ENCODE measurements at places on chromosomes 1 and 21. TPM values are rescaled to one million over a fixed set of nuclear protein-coding genes. Genes with fewer than 3 reads are reported as not detected.
A peak's percentile ranks its signal among the peaks of the same experiment; 100 is the strongest.

Gene IER5
- 32.0 TPM for total RNA-seq

Gene CLCA4
- not detected for total RNA-seq

Gene TARBP1
- total RNA-seq, result 18.3 TPM

Gene OR2AK2
- total RNA-seq, result not detected

Gene ARHGEF16
- total RNA-seq, result 12.2 TPM

Gene VN1R5
- total RNA-seq, result not detected

Gene OTUD7B
- 35.3 TPM for total RNA-seq

Gene ANKRD35
- 1.6 TPM for total RNA-seq

Gene GJA4
- total RNA-seq, result 20.0 TPM

Gene DNAI4
- 10.2 TPM for total RNA-seq

Gene PODN
- total RNA-seq, result 56.5 TPM

Gene NAXE
- 69.2 TPM for total RNA-seq

GRCh38 chr1:186782791-186783190 lies 46.0 kb upstream of the PLA2G4A start:
- no peak for DNase-seq

- no peak for DNase-seq
Measured at GRCh38 chr1:182328591-182328990, 63.0 kb downstream of the GLUL start.

DNA sequence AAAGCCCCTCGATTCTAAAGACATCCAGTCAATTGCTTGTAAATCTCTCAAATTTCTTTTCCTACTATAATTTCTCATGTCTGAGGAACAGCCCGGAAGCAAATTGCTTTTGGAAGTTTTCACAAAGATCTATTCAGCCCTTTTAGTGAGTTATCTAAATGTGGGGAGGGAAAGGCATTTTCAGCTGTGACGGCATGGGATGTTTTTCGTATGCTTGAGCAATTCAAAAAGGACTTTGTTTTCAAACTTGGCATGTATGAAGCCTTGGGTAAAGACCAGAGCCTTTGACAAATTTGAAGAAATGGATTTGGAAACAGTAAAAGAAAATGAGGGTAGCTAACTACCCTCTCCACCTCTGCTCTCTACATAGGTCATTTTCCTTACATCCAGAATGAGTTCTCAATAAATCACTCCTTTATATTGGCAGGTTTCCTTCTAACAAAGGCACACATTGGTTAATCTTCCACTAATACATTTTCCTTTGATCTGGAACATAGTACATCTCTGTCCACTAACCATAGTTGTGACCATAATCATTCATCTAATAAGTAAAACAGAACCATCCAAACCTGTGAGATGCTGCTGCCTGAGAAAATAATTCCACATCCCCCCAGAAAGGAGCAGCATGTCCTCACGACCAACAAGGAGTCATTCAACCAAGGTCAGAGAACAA lies 66.1 kb upstream of the ADAM30 start:
- no peak for DNase-seq

GRCh38 chr1:111699268-111699667 lies 39.9 kb downstream of the INKA2 start:
- DNase-seq, result no peak

GRCh38 chr1:175146529-175147213 lies 45.9 kb downstream of the KIAA0040 start:
- peak; percentile 82 for DNase-seq

- peak; percentile 55 for DNase-seq
Measured at GRCh38 chr1:2983706-2984398, 37.4 kb upstream of the ACTRT2 start.

DNA sequence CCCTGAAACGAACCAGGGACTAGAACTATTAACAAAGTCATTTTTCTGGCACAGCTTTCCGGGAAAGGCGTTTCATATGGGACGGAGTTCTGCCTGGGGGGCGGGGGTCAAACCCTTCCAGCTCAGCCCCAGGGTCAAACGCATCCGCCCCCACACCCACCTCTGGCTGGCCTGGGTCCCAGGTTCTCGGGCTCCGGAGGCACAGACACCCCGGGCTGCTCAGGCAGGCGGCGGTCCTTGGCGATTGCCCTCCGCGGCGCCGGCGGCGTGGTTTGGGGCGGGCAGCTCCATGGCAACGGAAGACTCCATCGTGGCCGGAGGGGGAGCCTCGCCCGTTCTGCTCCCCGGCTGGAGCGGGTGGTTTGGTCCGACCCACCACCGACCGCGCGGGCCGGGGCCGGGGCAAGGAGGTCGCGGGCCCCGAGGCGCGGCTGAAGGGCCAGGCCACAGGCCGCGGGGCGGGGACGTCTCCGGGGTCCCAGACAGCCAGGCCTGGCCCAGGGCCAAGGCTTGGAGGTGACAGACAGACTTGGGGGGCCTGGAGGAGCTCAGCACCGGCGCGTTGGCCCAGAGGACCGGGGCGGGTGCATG lies at the start of gene CFAP74:
Gene CFAP74, minus strand, starts transcription at position 246 of the 591 bp plus-strand sequence. CDS start 12,830 bp downstream, outside the sequence.
- peak; percentile 78 for DNase-seq

DNA sequence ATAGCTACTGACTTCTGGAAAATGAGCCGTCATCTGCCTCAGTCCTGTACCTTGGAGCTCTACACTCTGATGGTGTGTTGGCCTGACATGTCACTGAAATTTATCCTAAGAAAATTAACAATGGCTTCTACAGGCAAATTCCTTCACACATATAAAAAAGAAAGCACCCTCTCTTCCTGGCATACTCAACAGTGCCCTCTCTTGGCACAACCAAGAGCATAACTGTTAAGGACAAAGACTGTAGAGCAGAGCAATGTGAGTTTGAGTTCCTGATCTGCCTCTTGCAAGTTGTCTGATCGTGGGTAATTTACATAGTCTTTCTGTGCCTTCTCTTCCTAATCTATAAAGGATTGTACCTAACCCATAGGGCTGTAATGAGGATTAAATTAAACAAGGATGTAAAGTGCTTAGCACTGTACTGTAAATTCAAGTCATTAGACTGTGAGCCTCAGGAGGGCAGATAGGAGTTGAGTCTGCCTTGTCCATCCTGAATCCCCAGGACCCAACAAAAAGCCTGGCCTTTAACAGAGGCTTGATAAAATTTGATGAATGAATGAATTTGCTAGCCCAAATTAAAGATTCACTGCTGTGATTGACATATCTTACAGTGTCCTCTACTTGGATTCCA lies 83.5 kb downstream of the SYF2 start:
- no peak for DNase-seq

DNA sequence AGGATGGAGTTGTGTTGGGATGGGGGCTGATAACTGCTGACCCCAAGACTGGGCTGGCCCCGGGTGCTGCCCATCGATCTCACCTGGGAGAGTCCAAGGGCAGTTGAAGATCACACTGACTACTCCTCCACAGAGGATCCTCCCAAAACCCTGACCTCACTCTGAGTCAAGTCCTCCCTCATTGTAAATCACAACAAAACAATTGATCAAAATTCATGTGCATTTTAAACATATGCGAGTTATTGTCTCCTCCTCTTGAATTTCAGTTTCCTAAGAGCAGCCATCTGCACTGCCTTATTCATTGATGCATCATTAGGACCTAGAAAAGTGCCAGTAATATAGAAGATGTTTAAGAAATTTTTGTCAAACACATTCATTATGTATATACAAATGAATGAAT lies 273.6 kb downstream of the C1orf94 start:
- no peak for DNase-seq

DNA sequence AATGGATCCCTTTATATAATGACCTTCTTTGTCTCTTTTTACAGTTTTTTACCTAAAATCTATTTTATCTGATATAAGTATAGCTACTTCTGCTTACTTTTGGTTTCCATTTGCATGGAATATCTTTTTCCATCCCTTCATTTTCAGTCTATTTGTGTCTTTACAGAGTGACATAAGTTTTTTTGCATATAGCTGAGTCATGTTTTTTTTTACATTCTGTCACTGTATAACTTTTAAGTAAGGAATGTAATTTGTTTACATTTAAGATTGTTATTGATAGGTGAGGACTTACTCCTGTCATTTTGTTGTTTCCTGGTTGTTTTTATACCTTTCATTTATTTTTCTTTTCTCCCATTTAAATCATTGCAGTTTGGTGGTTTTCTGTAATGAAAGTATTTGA lies 402.7 kb upstream of the ADGRL2 start:
- no peak for DNase-seq

DNA sequence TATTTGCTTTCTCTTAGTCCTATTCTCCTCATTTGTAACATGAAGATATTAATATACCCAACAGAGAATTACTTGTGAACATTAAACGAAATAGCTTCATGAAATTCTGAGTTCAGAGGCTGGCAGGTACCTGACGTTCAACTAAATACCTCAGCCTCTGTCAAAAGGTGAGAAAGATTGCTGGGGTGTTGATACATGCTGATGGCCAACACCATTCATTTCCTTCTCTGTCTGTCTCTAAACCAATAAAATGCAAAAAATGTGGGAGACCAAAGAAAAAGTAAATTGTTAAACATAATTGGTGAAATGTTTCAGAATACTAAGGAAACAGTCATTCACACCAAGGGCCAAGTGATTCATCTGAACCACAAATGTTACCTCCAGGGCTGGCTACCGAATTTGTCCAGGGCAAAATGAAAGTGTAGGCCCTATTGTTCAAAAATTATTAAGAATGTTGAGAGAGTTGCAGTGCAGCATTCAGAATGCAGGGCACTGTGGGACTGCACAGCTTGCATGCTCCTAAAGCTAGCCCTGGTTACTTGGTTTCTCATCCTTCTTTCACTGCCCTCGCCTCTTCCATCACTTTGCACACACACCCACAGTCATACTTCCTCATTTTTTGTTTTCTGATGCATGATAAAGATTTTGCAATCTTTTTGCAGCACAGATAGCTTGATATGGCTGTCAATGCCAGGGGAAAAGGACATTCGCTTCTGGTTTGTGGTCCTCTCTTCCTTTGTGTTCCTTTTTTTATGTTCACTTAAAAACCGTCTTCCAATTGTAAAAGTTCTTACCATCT lies 414.3 kb upstream of the NR5A2 start:
- no peak for DNase-seq

DNA sequence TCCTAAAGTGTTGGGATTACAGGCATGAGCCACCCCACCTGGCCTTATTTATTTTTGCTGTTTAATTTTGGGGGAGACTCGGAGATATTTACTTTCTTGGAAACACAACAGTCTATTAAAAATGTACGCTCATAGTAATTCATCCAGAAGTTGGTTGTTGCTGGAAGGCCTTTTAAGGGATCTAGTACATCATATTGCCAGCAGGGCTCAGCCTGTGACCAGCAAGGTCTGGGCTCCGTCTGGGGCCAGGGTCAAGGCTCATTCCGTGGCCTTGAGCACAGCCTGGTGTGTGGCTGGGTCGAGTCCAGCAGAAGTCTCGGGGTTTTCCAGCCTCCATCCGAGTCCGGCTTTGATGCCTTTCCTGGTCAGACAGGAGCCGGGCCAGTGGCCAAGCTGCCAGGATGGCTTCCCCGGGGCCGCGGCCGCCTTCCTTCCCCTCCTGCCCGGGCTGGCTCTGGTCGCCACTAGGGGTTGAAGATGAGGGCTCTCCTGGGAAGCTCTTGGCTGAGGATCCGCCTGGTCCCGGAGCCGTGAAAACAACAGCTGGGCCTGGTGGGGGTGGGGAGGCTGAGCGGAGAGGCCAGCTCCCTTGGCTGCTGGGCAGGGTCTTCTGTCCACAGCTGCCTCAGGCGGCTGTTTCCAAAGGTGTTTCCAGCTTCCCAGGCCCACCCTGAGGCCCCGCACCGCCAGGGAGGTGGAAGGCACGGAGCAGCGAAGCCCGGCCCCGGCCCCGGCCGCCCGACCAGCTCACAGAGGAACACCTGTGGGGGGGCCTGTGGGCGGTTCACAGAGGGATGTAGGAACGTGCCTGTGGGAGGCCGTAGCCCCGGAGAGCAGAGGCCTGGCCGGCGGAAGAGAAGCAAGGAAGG lies 5.1 kb upstream of the VWA1 start:
- peak; percentile 84 for DNase-seq

- DNase-seq, result no peak
Measured at GRCh38 chr1:56991576-56991975, 25.8 kb upstream of the C8B start.

DNA sequence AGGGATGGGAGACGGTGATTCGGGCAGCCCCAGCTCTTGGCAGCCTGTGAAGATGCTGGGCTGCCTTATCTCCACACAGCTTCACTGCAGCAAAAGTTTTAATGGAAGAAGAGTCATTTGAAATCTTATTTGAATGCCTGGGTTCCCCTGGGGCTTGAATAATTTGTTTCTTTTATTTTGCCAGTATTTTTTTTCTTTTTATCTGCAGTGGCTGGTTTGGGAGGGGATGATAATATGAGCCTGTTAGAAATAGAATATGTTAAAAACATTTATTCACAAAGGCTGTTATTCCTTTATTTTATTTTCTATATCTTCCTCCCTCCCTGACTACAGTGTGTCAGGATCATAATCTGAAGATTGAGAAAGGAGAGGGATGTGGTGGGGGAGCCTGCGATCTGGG lies 103.4 kb downstream of the ARHGEF10L start:
- no peak for DNase-seq

GRCh38 chr1:169160845-169161495 lies 54.5 kb downstream of the ATP1B1 start:
- DNase-seq, result no peak

GRCh38 chr1:62774971-62775595 lies 8.8 kb upstream of the ATG4C start:
- DNase-seq, result no peak

GRCh38 chr1:39653546-39654031 lies 14.1 kb upstream of the HEYL start:
- DNase-seq, result peak; percentile 85

GRCh38 chr1:236524142-236524894 lies 536 bp downstream of the LGALS8 start:
- no peak for DNase-seq

DNA sequence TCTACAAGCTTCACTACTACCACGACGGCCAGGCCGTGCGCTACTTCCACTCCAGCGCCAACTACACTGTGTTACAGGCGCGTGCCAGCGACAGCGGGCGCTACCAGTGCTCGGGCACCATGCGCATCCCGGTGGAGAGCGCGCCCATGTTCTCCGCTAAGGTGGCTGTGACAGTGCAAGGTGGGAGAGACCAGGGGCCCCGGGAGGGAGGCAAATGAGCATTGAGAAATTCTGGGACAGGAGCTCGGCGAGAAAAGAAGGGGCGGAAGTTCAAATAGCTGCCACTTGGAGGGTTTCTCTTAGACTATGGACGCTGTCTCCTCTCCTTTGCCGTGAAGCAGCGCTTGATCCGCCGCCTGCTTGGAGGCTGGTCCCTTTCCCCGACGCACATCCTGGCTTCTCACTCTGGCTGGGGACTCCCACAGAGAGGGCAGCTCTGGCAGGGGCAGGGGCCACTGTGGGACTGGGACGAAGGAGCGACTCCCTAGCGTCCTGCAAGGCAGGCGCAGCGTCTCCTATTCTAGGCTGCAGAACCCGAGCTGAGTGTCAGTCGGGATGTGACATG lies 4.6 kb downstream of the FCRLB start:
- peak; percentile 77 for DNase-seq

GRCh38 chr1:115233598-115233997 lies 104.5 kb downstream of the NGF start:
- DNase-seq, result no peak

GRCh38 chr1:31781138-31781755 lies 17.1 kb upstream of the ADGRB2 start:
- DNase-seq, result no peak

GRCh38 chr1:23403355-23403734 lies 21.2 kb downstream of the TCEA3 start:
- no peak for DNase-seq

GRCh38 chr1:210223226-210223904 lies 9.2 kb upstream of the SERTAD4 start:
- DNase-seq, result no peak

Data from upper lobe of right lung (tissue), 1 donor.